ENCODE measurements at places on chromosomes 12 and 14. TPM values are rescaled to one million over a fixed set of nuclear protein-coding genes. Genes with fewer than 3 reads are reported as not detected.

Gene JAG2
- 3.1 TPM for total RNA-seq

Gene LMO3
- not detected for total RNA-seq

Gene GRIN2B
- not detected for total RNA-seq

Gene AQP5
- total RNA-seq: not detected

Gene HAL
- 0.51 TPM for total RNA-seq

Gene CFAP54
- 0.67 TPM for total RNA-seq

Gene LRIG3
- total RNA-seq: 0.19 TPM

Gene FGF6
- not detected for total RNA-seq

Gene DIO2
- total RNA-seq: not detected

Gene PLCZ1
- total RNA-seq: not detected

Gene NINJ2
- 3.0 TPM for total RNA-seq

Gene OR6C6
- not detected for total RNA-seq

Gene TMEM52B
- not detected for total RNA-seq

Gene KRT78
- not detected for total RNA-seq

Gene CD163
- total RNA-seq: not detected

Gene PTGDR
- total RNA-seq: 0.19 TPM

Gene GPR65
- 31.8 TPM for total RNA-seq

Gene LAG3
- 117 TPM for total RNA-seq

Gene OVCH1
- total RNA-seq: not detected

Gene LRRK2
- total RNA-seq: not detected

Gene MUCL1
- total RNA-seq: not detected

Gene PSMB11
- total RNA-seq: not detected

Gene RARG
- 36.7 TPM for total RNA-seq

Gene CCDC177
- not detected for total RNA-seq

Gene TMEM30B
- 3.4 TPM for total RNA-seq

Gene PIK3C2G
- total RNA-seq: not detected

Data from activated T-cell treated with anti-CD3 and anti-CD28 coated beads, Interleukin-2, amount 50 U/mL, for 72 hours (primary cell).